AG09319 (cell line): ENCODE measurements at places on chromosomes 7 and 10.
A peak's percentile ranks its signal among the peaks of the same experiment; 100 is the strongest.

DNA sequence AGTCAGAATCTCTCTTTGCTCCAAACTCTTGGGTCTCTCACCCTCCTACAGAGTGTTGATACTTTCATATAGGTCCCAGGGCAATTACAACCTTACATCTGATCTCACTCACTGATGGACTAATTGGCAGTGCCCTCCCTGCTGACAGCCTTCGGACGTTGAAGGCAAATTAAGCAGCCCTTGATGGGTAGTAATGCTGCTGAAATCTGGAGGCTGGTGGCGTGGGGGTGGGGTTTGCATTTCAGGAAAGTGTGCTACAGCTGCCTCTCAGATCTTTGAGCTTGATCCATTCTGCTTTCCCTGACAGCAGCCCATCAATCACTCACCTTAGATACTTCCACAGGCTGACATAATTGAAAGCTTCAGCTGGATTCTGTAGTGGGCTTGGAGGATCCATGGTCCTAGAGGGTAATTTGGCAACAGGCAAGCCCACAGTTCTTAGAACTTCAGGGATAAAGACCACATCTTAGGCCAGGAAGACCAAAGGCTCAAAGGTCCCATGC, 349.1 kb upstream of the PODXL start:
- DNase-seq: no peak

GRCh38 chr7:124552217-124552616, 213.4 kb downstream of the GPR37 start:
- no peak for DNase-seq

- no peak for DNase-seq
These were observed 70.9 kb upstream of the CCDC71L start for GRCh38 chr7:106731646-106732444.

GRCh38 chr10:72218726-72219125, 2.6 kb upstream of the ASCC1 start:
- no peak for DNase-seq

GRCh38 chr7:55374213-55374612, 9.1 kb downstream of the LANCL2 start:
- no peak for DNase-seq

- DNase-seq: no peak
These were observed 52.5 kb downstream of the CDHR3 start for GRCh38 chr7:106015381-106016218.

GRCh38 chr10:72242675-72243074, 26.6 kb upstream of the ASCC1 start:
- DNase-seq: no peak

DNA sequence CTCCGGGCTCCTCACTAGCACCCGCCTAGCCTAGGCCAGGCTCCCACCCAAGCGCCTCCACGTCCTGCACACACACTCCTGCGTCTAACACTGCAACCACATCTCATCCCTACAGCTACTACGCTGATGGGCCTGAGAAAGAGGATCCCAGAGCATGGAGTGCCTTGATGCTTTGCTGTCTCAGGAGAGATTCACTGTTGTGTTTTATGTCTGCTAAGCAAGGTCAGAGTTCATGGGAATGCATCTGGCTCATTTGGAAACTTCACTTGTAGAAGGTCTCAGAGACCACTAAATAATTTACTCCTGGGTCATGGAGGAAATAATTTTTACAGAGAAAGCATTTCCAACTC, 88.7 kb downstream of the SLIT1 start:
- DNase-seq: no peak

DNA sequence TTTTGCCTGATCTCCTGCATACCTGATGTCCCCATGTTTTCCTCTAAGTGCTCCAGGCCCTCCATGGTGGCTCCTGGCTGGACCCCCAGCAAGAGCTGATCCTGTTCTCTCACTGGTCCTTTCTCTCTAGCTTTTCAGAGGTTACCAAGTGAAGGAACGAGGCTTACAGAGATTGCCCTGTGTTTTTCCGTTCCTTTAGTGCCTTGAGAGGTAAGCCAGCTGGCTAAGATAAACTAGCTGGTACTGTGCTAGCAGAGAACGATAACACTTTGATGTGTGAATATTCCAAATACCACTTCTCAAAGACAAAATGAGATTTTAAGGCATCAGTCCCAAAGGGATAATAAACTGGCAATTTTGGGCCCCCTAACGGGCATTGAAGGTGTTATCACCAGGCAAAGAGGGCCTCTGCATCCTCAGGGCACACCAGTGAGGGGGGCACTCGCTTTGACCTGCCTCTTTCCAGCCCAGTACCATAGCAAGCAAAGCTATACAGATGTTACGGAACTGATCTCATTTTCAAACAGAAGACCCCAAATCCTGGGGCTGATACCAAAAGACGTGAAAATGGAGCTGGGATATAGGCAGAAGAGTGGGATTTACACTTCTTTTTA, 8.4 kb upstream of the CCNY start:
- DNase-seq: no peak

GRCh38 chr10:77360835-77361234, 276.8 kb downstream of the KCNMA1 start:
- DNase-seq: no peak

- peak; percentile 39 for DNase-seq
These were observed 30.6 kb upstream of the PFKFB3 start for GRCh38 chr10:6171881-6172695.

- no peak for DNase-seq
These were observed 7.5 kb upstream of the INTS1 start for GRCh38 chr7:1511444-1512422.

GRCh38 chr10:110641256-110641655, 2.9 kb upstream of the RBM20 start:
- no peak for DNase-seq

GRCh38 chr7:43462836-43463235, 120.1 kb upstream of the STK17A start:
- no peak for DNase-seq

GRCh38 chr7:47095946-47096345, 486.0 kb downstream of the TNS3 start:
- no peak for DNase-seq

- peak; percentile 27 for DNase-seq
These were observed 14.7 kb downstream of the CDNF start for GRCh38 chr10:14822879-14823755.

- no peak for DNase-seq
These were observed 50.4 kb upstream of the WNT16 start for GRCh38 chr7:121278120-121279021.

DNA sequence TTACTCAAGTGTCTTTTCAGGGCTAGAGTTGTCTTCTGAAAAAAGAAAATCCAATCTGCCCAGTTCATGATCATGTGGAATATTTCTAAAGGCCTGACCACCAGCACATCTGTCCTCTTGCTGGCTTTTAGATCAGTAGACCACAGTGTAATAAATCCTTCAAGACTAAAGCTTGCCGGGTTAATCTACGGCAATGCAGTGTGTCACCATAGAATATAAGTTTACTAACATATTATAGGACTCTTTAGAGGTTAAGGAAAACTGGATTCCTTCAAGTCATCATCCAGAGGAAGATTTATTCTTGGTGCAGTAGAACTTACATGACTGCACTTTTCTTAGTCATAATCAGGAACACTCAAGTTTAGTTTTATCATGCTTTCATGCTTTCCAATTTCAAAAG, 349.5 kb downstream of the SEMA3D start:
- no peak for DNase-seq

- DNase-seq: no peak
These were observed 316.6 kb upstream of the KIAA1217 start for GRCh38 chr10:23892296-23892695.

GRCh38 chr7:17401791-17402627, 103.6 kb downstream of the AHR start:
- DNase-seq: no peak

- DNase-seq: no peak
These were observed 6.5 kb upstream of the TSPAN13 start for GRCh38 chr7:16747102-16747501.

- DNase-seq: no peak
These were observed 42.8 kb upstream of the SLC13A1 start for GRCh38 chr7:123242467-123243092.
